Immature natural killer cell (primary cell): ENCODE measurements at places on chromosomes 5 and 9.
A peak's percentile ranks its signal among the peaks of the same experiment; 100 is the strongest.

DNA sequence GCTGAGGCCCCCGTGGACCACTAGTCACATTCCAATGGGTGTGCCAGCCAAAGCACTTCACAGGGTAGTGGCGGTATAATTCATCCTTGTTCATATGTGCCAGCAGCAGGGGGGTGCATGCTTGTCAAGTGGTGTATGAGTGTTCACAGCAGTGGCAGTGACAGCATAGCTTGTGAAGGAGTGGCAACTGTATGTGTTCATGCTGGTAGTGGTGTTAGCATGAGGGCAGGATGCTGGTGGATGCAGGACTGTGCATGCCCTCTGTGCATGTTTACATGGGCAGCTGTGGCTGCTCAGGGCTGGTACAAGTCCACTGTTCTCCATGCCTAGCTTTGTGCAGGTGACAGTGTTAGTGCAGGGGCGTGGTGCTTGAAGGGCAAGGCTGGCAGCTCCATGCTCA, 253.4 kb upstream of the DMAC1 start:
- H3K27me3 ChIP-seq, result peaks cover 1% of the 10 kb centered on the region
- no peaks in the 10 kb centered on the region for H3K4me1 ChIP-seq
- no peak overlapping the region for H3K4me3 ChIP-seq
- H3K36me3 ChIP-seq, result peaks cover 11% of the 10 kb centered on the region
- no peak for DNase-seq

DNA sequence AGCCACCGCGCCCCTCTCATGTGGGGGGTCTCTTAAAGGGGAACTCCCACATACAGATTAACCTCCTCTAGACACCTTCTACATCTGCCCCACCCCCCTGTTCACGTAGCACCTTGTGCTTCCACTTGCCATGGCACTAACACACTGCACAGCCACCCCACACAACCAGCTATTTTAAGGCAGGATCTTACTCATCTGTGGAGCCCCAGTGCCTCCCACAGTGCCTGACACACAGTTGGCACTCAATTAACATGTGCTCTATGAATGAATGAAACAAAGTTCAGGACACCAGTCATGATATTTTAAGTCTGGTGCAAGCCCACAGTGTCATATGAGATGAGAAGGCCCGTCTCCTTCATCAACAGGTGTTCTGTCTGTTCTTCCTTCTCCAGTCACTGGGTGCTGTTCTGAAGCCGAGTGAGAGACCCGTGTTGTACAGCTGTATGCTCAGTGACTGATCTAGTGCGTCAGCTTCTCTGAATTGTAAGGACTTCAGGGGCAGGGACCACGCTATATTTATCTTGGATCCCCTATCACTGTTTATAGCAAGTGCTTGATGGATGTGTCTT, 149.1 kb downstream of the TLE1 start:
- peaks cover 19% of the 10 kb centered on the region for H3K4me1 ChIP-seq
- H3K27ac ChIP-seq, result no peak overlapping the region
- H3K36me3 ChIP-seq, result no peaks in the 10 kb centered on the region

DNA sequence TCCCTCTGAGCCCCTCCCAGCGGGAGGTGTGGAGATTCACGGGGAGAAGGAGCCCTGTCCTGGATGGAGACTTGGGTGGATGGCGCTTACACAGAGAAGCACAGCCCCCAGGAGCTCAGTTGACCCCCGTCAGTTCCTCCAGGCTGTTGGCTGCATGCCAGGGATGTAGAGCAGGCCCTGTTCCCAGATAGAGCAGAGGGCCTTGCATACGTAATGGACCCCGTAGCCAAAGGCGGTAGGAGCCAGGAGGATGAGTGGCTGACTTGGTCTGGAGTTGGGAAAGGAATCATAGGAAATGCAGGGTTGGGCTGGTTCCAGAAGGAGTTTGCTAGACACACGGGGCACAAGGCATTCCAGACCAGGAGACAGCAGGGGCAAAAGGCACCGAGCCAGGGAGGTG, 2.5 kb downstream of the PMPCA start:
- H3K27me3 ChIP-seq, result peaks cover 3% of the 10 kb centered on the region
- H3K4me3 ChIP-seq, result no peak overlapping the region
- peaks cover 33% of the 10 kb centered on the region for H3K4me1 ChIP-seq
- H3K27ac ChIP-seq, result no peak overlapping the region
- DNase-seq, result no peak
- H3K36me3 ChIP-seq, result peaks cover 11% of the 10 kb centered on the region

DNA sequence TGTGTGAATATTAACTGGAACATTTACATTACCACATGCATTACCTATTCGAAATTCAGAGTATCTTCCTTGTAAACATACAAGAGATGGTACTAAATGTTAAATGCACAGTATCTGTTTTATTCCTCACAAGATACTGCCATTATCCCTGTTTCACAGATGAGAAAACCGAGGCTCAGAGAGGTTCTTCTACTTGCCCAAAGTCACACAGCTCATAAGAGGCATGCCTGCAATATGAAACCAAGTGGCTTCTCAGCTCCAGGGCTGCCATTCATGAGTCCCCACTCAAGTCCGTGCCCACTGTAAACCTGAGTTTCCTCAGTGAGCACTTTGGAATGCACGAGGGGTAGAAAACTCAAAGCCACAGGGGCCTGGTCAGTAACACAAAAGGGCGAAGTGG, 55.0 kb upstream of the FABP6 start:
- no peaks in the 10 kb centered on the region for H3K4me1 ChIP-seq
- no peak overlapping the region for H3K27ac ChIP-seq
- no peak overlapping the region for H3K4me3 ChIP-seq
- DNase-seq, result no peak
- no peaks in the 10 kb centered on the region for H3K36me3 ChIP-seq

- H3K4me3 ChIP-seq, result no peak overlapping the region
- no peak for DNase-seq
- H3K27me3 ChIP-seq, result peaks cover 32% of the 10 kb centered on the region
- no peaks in the 10 kb centered on the region for H3K36me3 ChIP-seq
- H3K4me1 ChIP-seq, result no peaks in the 10 kb centered on the region
Measured at GRCh38 chr5:38911933-38912332, 66.1 kb downstream of the OSMR start.

GRCh38 chr9:96009690-96010472, 134.4 kb downstream of the ERCC6L2 start:
- peaks cover 8% of the 10 kb centered on the region for H3K36me3 ChIP-seq
- H3K27ac ChIP-seq, result peak overlapping the region; percentile 97
- peak overlapping the region; percentile 80 for H3K4me3 ChIP-seq

GRCh38 chr5:142798099-142798770, 28.1 kb downstream of the ARHGAP26 start:
- H3K27me3 ChIP-seq, result peaks cover 2% of the 10 kb centered on the region
- H3K4me3 ChIP-seq, result peak overlapping the region; percentile 88
- H3K27ac ChIP-seq, result peak overlapping the region; percentile 99
- peaks cover 93% of the 10 kb centered on the region for H3K4me1 ChIP-seq
- H3K36me3 ChIP-seq, result no peaks in the 10 kb centered on the region

DNA sequence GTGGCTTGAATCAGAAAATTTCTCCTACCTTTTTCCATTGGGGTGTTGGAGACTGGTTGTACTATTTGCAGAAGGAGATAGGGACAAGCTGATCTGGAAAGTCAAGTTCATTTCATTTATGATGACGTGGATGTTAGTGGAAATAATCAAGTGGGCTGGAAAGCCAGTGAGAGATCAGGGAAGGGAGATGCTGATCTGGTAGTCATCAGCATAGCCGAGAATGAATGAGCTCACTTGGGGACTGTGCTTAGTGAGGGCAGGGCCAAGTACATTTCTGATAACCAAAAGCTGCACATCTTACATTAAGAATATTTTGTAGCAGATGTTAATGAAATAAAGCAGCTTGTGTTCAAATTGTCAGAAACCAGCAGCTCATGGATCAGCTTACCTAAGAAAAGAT, 12.1 kb downstream of the MAN2A1 start:
- no peaks in the 10 kb centered on the region for H3K36me3 ChIP-seq
- no peaks in the 10 kb centered on the region for H3K27me3 ChIP-seq
- no peak for DNase-seq
- H3K4me1 ChIP-seq, result peaks cover 72% of the 10 kb centered on the region
- H3K4me3 ChIP-seq, result no peak overlapping the region
- H3K27ac ChIP-seq, result no peak overlapping the region

DNA sequence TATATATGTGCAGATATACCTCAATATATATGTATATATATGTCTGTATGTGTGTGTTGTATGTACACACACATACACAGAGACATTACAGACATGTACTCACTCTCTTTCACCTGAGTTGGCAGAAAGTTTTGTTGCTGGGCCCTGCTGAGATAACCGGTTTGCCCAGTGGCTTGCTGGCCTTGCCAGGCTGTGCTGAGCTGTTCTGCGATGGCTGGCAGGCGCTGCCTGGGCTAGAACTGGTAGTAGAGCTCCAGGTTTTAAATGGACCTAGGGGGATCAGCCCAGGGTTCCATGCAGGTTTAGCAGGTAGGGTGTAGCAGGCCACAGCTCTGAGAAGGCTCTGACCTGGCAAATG, 394.3 kb downstream of the GADD45G start:
- H3K4me3 ChIP-seq, result peak overlapping the region; percentile 79
- no peaks in the 10 kb centered on the region for H3K36me3 ChIP-seq
- DNase-seq, result no peak
- peak overlapping the region; percentile 73 for H3K27ac ChIP-seq

- H3K27me3 ChIP-seq, result peaks cover 1% of the 10 kb centered on the region
- H3K27ac ChIP-seq, result no peak overlapping the region
- DNase-seq, result no peak
- peaks cover 18% of the 10 kb centered on the region for H3K36me3 ChIP-seq
- H3K4me1 ChIP-seq, result no peaks in the 10 kb centered on the region
- H3K4me3 ChIP-seq, result no peak overlapping the region
Measured at GRCh38 chr5:37720550-37720952, 119.3 kb downstream of the GDNF start.

GRCh38 chr9:115815786-115816185, 337.8 kb upstream of the PAPPA start:
- no peaks in the 10 kb centered on the region for H3K4me1 ChIP-seq
- no peak for DNase-seq
- no peaks in the 10 kb centered on the region for H3K27me3 ChIP-seq
- no peak overlapping the region for H3K27ac ChIP-seq

DNA sequence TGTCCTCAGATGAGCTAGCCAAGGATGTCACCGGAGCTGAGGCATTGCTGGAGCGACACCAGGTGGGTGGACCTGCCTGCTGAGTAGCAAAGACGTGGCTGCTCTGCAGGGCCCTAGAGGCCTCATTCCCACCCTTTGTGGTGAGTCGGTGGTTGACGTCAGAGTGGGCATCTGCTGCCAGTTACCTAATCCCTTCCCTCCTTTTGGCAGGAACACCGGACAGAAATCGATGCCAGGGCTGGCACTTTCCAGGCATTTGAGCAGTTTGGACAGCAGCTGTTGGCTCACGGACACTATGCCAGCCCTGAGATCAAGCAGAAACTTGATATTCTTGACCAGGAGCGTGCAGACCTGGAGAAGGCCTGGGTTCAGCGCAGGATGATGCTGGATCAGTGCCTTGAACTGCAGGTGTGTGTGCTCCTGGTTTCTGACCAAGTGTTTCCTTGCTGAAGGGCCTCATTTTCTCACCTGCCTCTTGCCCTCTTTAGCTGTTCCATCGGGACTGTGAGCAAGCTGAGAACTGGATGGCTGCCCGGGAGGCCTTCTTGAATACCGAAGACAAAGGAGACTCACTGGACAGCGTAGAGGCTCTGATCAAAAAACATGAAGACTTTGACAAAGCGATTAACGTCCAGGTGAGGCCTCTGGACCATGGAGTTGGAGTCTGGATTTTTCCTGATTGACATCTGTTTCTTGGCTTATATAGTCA, 48.9 kb downstream of the DYNC2I2 start:
- peaks cover 13% of the 10 kb centered on the region for H3K36me3 ChIP-seq
- H3K4me3 ChIP-seq, result no peak overlapping the region
- no peak for DNase-seq
- H3K27me3 ChIP-seq, result no peaks in the 10 kb centered on the region

GRCh38 chr5:67992923-67993322, 222.6 kb upstream of the PIK3R1 start:
- no peak overlapping the region for H3K27ac ChIP-seq
- no peak overlapping the region for H3K4me3 ChIP-seq
- H3K27me3 ChIP-seq, result no peaks in the 10 kb centered on the region
- H3K4me1 ChIP-seq, result no peaks in the 10 kb centered on the region
- DNase-seq, result no peak
- H3K36me3 ChIP-seq, result no peaks in the 10 kb centered on the region

- H3K27ac ChIP-seq, result no peak overlapping the region
- DNase-seq, result no peak
- peaks cover 2% of the 10 kb centered on the region for H3K27me3 ChIP-seq
- H3K36me3 ChIP-seq, result peaks cover 13% of the 10 kb centered on the region
Measured at GRCh38 chr9:34419716-34420504, 38.5 kb downstream of the FAM219A start.

DNA sequence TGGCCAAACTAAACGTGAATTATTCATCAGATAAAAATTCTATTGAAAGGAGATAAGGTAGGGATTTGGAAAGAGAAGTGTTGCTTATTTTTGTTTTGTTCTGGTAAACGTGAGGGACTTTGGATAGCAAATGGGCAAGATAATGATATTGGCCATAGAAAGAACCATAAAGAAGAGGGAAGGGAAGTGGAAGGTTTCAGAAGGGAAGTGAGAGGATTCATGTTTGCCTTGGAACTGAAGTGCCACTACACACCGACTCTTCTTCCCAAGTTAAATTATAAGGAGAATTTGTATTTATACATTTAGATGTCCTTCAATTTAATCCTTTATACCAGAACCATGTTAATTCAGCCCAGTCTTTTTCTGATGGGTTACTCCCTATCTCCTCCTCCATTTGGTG, 42.1 kb upstream of the TAF11L2 start:
- H3K27ac ChIP-seq, result no peak overlapping the region
- no peaks in the 10 kb centered on the region for H3K27me3 ChIP-seq
- DNase-seq, result no peak
- no peak overlapping the region for H3K4me3 ChIP-seq
- H3K36me3 ChIP-seq, result peaks cover 2% of the 10 kb centered on the region

GRCh38 chr5:166625210-166625865, 1666.1 kb upstream of the WWC1 start:
- no peak overlapping the region for H3K4me3 ChIP-seq
- no peaks in the 10 kb centered on the region for H3K36me3 ChIP-seq
- no peak for DNase-seq
- no peaks in the 10 kb centered on the region for H3K4me1 ChIP-seq
- H3K27ac ChIP-seq, result no peak overlapping the region
- no peaks in the 10 kb centered on the region for H3K27me3 ChIP-seq

GRCh38 chr9:81414836-81415235, 274.5 kb downstream of the TLE1 start:
- H3K27ac ChIP-seq, result no peak overlapping the region
- no peak overlapping the region for H3K4me3 ChIP-seq
- H3K4me1 ChIP-seq, result no peaks in the 10 kb centered on the region
- no peaks in the 10 kb centered on the region for H3K36me3 ChIP-seq
- H3K27me3 ChIP-seq, result no peaks in the 10 kb centered on the region
- no peak for DNase-seq

- H3K27me3 ChIP-seq, result peaks cover 2% of the 10 kb centered on the region
- no peaks in the 10 kb centered on the region for H3K36me3 ChIP-seq
Measured at GRCh38 chr9:137195525-137196220, 4.9 kb downstream of the TPRN start.
